ENCODE measurements at places on chromosomes 7 and 10.

DNA sequence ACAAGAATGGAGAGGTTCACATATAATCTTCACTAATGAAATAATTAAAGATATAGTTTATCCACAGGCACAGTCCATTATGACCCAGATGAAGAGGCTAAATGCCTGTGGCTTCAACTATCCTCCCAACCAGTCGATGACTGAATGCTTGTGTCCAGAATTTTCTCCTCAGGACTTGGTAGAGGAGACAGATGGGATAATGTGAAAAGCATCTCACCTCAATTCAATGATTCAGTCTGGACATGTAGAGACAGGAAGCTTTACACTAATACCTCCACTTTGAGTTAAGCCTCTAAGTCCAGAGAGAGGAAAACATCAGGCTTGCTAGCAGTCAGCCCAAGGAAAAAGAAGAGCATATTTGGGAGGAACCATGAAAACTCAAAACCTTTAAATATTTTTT is 59.1 kb upstream of the COL1A2 start:
- no peak overlapping the region for H3K27ac ChIP-seq
- H3K4me3 ChIP-seq = no peak overlapping the region
- no peaks in the 10 kb centered on the region for H3K27me3 ChIP-seq
- H3K36me3 ChIP-seq = no peaks in the 10 kb centered on the region
- H3K4me1 ChIP-seq = no peaks in the 10 kb centered on the region
- no peak for DNase-seq

- no peaks in the 10 kb centered on the region for H3K27me3 ChIP-seq
- no peaks in the 10 kb centered on the region for H3K4me1 ChIP-seq
- H3K27ac ChIP-seq = no peak overlapping the region
- H3K4me3 ChIP-seq = no peak overlapping the region
These were observed 27.3 kb downstream of the NAPEPLD start for GRCh38 chr7:103121641-103122040.

- peaks cover 16% of the 10 kb centered on the region for H3K27me3 ChIP-seq
- no peaks in the 10 kb centered on the region for H3K36me3 ChIP-seq
- H3K27ac ChIP-seq = no peak overlapping the region
- H3K4me1 ChIP-seq = no peaks in the 10 kb centered on the region
- DNase-seq = no peak
These were observed 17.5 kb downstream of the CFAP69 start for GRCh38 chr7:90262438-90262837.

DNA sequence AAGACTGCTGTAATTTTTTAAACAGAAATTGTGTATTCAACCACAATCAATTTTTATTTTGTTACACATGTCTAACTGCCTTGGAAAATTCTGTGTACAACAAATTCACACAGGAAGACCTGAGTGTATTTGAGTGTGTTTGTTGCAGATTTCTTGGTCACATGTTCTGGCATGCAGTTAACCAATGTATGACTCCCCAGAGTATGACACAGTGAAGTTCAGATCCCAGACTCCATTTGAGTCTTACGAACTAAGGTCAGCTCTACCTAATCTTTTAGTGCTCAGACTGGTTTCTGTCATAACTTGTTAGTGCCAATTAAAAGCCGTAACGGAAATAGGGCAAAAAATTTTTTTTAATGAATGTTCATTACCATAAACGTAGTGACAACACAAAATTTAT is 5.8 kb downstream of the GNAI1 start:
- H3K27me3 ChIP-seq = peaks cover 73% of the 10 kb centered on the region
- no peaks in the 10 kb centered on the region for H3K36me3 ChIP-seq
- no peak overlapping the region for H3K4me3 ChIP-seq
- DNase-seq = no peak

DNA sequence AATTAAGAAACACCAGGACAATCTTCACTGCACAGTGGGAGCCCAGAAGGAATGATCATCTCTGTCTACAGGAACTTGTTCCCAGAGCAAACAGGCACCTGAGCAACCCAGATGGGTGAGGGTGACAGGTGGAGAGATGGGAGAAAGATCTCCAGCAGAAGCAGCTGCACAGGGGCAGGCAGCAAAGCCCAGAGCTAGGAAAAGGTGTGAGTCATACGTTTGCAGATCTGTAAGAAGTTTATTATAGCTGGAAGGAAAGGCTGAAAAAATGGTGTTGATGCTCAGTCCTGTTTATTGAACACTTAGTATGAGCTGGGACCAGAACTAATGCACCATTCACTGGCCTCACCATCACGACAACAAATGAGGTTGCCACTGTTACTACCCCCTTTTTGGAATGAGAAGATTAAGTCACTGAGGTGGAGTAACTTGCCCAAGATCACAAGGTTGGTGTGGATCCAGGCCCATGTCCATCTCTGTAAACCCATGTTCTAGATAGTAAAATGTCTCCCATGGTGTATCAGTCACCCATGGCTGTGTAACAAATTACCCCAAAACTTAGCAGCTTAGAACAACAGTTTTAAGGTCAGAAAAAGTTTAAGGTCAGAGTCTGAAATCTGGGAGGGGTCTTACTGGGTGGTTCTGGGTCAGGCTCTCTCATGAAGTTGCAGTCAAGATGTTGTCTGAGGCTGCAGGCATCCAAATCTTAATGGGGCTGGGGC is 506.9 kb downstream of the RPS24 start:
- peaks cover 4% of the 10 kb centered on the region for H3K27me3 ChIP-seq
- no peaks in the 10 kb centered on the region for H3K4me1 ChIP-seq
- H3K27ac ChIP-seq = no peak overlapping the region
- H3K4me3 ChIP-seq = no peak overlapping the region
- DNase-seq = no peak
